ENCODE measurements at places on chromosomes 7 and 10.

GRCh38 chr7:2006921-2007381 lies 225.8 kb downstream of the MAD1L1 start:
- no peak for DNase-seq

DNA sequence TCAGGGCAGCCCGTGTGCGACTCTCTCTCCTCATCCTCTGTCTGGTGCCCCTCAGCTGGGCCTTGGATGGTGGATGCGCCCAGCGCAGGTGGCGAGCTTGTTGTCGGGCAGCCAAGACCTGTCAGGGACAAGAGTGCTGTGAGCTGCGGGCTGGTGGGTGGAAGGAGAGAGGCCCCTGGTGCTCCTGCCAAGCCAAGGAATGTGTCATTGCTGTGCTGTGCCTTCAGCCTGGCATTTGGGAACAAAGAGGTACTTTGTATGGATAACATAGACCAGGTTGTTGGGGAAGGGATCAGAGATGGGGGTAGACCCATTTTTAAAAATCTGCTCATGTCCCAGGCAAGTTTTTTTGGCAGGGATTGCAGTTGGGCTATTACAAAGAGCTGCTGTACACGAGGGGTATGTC lies 120.9 kb downstream of the PKD1L1 start:
- DNase-seq: no peak

- no peak for DNase-seq
Observed at GRCh38 chr10:131277278-131277677, 34.2 kb downstream of the TCERG1L start.

- no peak for DNase-seq
Observed at GRCh38 chr10:124292911-124293615, 125.7 kb downstream of the OAT start.

GRCh38 chr7:128841921-128842673 lies 11.9 kb downstream of the FLNC start:
- no peak for DNase-seq

All from H1 (cell line).